AG04450 (cell line): ENCODE measurements at places on chromosomes 4 and X.

- DNase-seq, result no peak
Observed at GRCh38 chr4:136755531-136755916, 776.8 kb downstream of the PCDH18 start.

DNA sequence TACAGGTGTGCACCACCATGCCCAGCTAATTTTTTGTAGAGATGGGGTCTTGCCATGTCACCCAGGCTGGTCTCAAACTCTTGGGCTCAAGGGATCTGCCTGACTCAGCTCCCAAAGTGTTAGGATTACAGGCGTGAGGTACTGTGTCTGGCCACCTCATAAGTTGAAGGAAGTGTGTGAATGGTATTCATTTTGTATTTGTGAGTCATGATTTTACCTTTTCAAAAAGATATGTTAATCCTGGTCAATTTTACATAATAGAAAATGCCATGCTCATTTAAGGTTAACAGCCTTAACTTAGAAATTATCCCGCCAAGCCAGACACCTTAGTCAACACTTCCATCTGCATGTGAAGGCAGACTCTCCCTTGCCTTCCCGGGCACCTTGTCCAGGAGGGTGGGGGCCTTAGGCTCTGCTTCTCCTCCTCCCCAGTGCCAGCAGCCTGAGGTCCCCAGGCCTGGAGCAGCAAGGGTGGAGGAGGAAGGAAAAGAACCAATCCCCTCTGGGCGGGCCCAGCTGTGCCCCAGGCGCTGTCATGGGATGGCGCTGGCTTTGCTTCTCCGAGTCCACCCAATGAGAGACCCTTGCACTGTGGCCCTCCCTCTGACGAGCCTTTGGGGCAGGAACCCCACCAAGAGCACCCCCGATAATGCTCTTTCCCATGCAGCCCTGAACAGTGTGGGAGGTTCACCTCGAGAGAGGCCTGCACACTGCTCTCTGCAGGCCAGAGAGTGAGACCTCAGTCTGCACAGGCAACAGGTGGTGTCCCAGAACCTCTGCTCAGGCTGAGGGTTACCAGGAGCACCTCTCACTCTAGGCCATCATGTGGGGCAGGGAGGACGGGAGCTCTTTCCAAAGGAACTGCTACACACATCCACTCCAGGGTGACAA is 37.3 kb downstream of the RNF212 start:
- DNase-seq, result no peak

DNA sequence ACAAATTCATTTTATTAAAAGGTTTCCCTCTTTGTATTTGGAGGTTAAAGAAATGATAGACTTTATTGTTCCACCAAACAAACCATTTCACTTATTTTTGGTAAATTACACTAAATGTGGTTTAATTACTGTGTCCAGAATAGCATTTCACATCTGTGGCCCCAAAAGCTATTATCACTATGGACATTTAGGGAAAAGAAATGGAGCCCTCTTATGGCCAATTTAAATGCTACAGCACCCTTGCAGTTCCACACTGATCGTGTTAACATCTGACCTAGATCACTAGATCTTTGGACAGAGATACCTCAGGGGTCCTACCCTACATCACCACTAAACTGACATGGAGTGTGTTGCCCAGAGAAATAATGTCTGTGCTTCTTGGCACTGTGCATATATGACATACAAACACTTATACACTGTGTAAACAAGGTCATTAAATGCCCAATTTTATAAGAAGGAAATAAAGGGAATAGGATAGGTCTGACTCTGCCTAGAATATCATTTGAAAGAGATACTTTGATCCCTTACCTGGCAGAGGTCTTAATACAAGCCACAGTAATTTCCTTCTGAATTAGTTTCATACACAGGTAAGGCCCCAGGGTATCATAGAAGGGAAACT is 163.9 kb downstream of the KDR start:
- DNase-seq, result no peak

DNA sequence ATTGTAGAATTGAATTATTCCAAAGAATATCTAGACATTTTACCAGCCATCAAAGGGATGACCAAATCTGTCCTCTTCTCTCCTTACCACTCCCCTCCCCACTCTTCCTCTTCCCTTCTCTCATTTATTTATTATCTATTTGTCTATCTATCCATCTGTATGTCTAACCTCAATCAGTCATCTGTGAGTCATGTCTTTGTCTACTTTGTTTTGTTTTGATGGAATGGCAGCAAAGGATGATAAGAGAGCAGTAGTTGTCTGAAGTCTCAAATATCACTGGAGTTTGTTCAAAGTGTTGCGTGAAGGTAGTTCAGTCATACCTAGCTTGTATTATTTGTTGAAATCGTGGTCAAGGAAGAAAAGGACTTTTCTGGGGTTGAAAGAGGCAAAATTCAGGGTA is 34.7 kb upstream of the PGRMC2 start:
- DNase-seq, result no peak

DNA sequence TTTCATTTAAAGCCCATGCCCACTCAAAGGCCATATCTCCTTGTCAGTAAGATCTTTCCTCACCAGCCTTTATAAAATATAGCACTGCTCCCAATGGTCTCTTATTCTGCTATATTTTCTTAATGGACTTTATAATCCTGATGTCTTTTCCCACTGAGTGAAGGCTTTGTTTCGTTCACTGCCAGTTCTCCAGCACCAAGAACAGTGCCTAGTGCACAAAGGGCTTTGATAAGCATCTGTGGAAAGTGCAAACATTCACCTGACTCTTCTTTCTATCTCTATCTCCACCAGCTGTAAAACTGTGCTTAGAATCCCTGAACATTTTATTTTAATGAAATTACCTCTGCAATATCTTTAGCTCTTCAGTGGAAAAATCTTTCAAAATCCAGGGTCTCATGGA is 573.9 kb upstream of the MAGEB2 start:
- no peak for DNase-seq

DNA sequence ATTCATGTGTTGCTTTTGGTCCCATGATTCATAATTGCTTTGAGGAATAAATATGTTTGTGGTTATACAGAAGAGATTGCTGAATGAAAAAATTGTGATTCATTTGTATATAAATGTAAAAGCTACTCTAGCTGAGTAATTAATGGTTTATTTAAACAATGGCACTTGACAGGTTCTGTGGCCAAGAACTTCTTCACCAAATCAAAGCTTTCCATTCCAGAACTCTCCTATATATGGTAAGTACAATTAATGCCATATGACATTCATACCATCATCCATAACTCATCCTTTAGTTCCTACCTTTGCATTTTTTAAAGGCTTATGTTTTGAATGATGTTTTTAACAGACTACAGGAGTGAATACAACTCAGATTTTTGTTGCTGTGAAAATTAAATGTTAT is 105.8 kb downstream of the REPS2 start:
- no peak for DNase-seq

DNA sequence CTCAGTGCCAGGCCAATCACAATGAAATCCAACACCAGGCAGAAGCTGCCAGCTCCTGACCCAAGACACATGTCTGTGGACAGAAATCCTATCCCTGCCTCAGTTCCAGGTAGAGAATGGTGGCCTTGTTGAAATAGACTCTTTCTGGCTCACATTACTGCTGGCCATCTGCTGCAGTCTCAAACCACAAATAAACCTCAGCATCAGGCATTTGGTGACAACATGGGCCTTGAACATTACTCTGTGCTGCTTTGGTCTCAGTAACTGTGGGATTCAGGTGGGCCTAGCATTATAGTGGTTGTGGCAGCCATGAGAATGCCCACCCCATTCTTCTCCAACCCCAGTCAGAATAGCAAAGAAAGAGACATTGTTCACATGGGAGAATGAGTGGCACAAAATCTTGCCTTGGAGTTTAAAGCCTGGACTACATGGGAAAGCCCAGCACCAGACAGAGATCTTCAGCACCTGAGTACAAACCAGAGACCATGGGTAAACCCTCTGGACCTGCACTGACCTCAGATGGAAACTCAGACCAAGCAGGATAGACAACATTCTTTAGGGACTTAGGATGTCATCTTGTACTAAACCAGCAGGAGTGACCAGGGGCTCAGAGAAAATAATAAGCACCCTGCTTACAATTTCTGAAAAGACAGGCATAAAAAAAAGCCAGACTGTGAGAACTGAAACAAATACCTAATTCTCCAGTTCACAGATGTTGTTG is 50.4 kb upstream of the TRAM1L1 start:
- no peak for DNase-seq

GRCh38 chr4:64614276-64614675 is 205.0 kb upstream of the TECRL start:
- no peak for DNase-seq

DNA sequence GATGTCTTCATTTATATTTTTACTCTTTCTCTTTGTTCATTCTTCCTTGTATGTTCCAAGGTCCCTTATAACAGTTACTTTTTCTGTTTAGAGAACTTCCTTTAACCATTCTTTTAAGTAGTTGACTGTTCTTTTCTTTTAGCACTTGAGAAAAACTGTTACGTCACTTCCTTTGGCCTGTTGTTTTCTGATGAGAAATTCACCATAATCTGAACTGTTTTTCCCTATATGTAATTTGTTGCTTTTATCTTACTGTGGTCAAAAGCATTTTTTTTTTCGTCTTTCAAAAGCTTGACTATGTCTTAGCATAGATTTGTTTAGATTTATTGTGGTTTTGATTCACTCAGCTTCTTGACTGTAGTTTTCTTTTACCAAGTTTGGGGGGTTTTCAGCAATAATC is 1660.3 kb upstream of the PCDH10 start:
- DNase-seq, result no peak

GRCh38 chr4:86557526-86557925 is 36.6 kb upstream of the PTPN13 start:
- no peak for DNase-seq

DNA sequence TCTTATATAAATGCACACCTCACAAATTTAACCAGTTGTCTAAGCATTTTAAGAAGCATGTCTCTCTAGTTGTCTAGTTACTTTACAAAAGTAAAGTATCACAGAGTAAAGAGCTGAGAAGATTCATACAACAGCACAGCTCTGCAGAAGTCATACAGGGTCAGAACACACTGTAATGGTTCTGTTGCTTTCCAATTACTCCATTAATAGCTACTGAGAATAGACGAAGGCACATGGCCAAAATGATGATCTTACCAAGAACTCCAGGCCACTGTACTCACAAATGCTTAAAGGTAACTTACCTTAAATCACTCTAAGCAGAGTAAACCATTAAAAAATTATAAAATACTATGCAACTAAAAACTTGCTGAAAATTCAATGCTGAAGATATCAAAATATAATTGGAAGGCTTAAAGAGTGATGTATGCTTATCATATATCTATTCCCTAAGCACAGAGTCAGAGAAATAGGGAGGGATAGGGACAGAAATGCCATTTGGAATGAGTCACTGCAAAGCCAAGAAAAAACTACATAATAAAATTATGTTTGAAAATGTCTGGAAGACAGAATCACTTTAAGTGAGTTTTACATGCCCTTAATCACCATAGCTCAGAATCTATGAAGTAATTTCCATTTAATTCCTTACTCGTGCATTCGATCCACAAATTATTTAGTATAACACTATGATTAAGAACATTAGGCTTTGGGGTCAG is 71.0 kb downstream of the DDX60L start:
- no peak for DNase-seq

- no peak for DNase-seq
Observed at GRCh38 chr4:15907430-15907829, 31.1 kb downstream of the FGFBP1 start.

DNA sequence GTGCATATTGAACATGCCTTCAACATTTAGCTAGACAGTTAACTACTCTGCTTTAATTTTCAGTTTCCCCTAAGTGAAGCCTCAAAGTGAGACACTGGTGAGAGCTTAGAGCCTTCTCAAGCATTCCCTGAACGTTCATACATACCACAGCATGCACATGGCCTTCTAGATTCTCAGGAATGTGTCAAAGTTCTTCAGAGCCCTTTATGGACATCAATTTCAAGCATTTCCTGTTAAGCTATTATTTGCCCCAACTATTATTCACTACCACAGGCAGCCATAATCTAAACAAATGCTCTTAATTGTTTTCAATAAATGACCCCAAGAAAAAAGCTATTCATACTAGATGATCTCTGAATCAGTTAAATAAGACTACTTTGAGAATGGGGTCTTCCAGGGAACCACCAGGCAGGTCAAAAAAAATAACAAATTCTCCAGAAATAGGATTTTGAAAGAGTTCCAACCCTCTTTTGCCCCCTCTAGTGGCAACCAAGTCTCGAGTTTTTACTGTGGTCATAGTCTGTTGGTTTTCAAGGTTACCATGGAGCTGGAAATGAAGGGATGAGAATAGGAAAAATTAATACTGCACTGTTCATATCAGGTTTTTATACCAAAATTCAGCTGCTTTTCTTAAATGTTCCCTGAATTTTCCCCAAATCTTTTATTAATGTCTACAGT is 235.4 kb downstream of the RAB28 start:
- DNase-seq, result no peak

- no peak for DNase-seq
Observed at GRCh38 chrX:48728653-48729052, 32.1 kb downstream of the SUV39H1 start.

DNA sequence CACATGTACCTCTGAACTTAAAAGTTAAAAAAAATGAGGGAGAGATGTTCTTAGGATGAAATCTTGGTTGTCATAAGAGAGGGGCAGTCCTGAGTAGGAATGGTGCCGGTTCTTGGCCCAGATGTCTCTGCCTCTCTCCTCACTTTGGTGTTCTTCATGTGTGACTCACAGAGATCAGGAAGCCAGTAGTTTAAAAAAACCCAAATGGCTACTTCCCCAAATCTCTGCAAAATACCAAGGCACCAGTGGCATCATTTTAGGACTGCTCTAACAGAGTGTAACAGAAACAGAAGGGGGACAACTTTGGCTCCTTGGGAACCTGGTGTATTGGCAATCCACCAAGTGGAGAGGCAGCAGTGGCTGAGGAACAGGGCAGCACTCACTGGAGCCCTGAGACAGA is 116.8 kb downstream of the SCD5 start:
- DNase-seq, result no peak

DNA sequence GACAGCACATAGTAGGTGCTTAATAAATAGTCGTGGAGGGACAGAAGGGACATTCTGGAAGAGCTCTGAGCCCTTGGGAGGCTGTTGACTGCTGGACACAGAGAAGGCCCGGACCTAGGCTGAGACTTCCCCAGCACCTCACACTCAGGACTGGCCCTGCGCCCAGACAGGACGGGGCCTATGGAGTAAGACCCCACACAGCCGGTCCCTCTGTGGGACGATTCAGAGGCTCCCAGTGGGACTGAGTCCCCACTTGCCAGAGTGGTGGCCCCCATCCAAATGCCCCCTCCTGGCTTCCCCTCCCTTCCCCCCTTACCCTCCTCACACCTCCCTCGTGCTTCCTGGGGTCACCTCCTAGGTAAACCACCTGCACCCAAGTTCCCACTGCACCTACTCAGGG is 8.9 kb downstream of the ABLIM2 start:
- DNase-seq, result no peak

DNA sequence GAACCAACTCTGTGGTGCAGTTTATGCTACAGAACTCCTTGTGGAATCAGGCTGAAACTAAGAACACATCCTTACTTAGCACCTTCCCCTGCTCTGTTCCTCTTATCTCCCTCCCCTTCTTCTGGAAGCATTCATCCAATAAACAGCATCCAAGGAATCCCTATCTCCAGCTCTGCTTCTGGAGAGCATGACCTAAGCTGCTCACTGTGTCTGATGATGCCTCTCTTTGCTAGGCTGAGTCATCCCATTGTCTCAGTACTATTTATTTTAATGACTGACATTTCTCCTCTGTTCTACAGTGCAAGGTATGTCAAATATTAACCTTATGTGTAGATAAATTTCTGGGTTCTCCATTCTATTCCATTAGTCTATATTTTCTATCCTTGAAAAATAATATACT is 71.2 kb downstream of the BEND2 start:
- no peak for DNase-seq
